Chondrocyte (in vitro differentiated cells): ENCODE measurements at places on chromosomes 6 and 20.

- no peak for DNase-seq
Measured at GRCh38 chr6:46044881-46045617, 29.4 kb upstream of the CLIC5 start.

GRCh38 chr6:28580475-28580874 lies 54.8 kb downstream of the GPX5 start:
- DNase-seq, result no peak

- DNase-seq, result no peak
Measured at GRCh38 chr20:19758133-19758500, at the start of gene RIN2. TSS of gene RIN2 (plus strand) at chr20:19758258. CDS start at chr20:19889602, 131,344 bp downstream.

- DNase-seq, result no peak
Measured at GRCh38 chr20:62123450-62124118, 1.3 kb downstream of the LSM14B start.

- no peak for DNase-seq
Measured at GRCh38 chr20:44800391-44801046, 9.8 kb downstream of the RIMS4 start.

GRCh38 chr20:60340232-60340631 lies 382.0 kb downstream of the CDH26 start:
- no peak for DNase-seq

DNA sequence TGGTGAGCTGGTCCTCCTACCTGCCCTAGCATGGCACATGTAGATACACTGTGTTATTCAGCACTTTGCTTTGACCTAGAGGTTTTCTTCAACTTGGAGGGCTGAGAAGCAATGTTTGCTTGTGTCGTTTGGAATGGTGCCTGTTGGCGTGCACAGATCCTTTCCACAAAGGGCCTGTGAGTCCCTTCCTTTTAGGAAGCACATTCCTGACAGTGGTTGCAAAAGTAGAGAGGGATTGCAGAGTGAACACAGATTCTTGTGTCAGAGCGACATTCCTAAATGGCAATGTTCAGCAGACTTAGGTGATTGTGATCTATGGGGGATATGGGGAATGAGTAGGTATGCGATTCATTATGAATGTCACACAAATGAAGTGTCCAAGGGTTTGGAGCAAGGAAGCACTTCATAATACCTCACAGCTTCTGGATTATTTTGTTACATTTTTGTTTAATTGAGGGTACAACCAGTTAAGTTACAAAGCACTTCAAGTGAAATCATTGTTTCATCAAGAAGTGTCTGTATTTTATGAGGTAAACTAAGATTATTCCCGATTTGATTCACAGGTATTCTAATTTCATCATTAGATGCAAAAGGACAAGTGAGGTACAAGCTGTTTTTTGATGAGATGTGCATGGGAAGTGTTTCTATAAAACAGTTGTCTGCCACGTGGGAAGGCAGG lies 713 bp upstream of the RNF144B start:
- no peak for DNase-seq

DNA sequence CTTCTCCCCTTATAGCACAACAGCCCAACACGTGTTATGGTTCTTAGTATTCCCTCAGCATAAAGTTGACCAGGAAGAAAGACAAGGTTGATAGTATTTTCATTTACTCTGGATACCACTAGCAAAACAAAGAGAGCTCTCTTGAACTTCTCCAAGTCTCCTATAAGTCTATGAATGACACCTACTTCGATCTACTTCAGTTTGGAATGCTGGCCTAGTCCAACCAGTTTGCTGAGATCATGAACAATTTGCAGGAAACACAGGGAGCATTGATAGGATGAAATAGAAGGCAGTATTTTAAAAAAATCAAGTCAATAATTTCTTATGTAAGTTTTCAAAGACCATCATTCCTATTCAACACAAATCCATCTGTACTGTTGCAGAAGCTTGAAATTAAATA lies 93.6 kb downstream of the GJA10 start:
- DNase-seq, result no peak

DNA sequence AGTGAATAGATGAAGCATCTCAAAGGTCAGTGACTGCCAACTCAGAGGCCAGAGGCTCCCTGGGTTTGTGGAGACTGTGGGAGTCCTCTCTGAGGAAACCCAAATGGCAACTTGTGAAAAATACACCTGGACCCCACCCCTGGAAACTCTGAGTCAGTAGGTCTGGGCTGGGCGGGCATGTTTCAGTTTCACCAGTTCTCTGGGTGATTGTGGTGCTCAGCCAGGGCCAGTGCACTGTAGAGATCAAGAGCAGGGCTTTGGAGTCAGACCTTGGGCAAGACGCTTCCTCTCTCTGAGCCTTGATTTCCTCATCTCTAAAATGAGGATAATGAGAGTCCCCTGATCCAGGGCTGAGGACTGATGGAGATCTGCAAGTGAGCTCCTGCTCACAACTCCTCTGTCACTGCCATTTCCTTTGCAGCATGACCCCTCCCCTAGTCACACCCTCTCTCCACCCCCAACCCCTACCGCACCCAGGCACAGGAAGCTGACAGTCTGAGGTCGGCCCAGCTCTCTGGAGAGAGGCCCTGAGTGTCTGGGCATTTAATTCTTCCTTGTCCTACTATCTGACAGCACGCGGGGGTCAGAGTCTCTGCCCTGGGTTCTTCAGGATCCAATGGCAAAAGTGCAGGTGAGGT lies 5.1 kb downstream of the DEF6 start:
- no peak for DNase-seq

DNA sequence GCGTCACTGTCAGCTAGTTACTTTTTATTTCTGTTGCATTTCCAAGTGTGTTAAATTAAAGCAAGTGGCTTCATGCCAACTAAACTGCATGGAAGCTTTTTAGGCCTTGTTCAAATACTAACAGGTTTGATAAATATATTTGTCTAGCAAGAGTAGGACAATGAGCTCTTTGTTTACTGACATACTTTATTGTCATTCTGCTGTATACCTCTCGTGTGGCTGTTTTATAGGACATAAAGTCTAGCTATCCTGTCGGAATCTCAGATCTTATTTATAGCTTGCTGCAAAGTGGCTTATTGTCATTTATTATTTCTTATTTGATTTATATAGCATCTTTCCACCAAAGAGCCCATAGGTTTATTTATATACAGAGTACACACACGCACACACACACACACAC lies 711.1 kb downstream of the KIF16B start:
- DNase-seq, result no peak

GRCh38 chr20:56875052-56875659 lies 246.1 kb downstream of the TFAP2C start:
- DNase-seq, result no peak

DNA sequence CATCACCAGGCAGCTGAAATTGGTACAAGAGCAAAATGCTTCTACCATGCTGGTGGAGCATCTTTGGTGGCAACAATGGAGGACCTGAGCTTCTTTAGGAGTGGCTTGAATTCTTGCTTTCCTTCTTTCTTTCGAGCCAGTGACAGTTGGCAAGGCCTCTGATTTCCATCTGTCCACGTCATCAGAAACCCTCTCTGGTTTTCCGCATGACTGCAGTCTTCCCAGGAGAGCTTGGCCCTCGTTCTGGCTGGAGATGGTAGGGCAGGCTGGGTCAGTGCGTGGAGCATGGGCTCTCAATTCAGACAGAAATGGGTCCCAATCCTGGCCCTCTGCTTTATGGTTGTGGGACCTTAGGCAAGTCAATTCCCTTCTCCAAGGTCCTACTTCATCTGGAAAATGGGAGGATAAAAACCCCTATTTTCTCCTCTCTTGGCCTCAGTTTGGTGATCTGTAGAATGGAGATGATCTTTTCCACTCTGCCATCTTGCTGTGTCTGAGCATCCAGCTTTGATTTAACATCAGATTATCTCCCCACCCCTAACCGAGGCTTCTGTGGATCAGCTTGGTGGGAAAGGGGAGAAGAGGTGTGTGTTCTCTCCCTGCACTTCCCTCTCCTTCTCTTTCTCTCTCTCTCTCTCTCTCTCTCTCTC lies 3.6 kb upstream of the BPIFB1 start:
- DNase-seq, result no peak

DNA sequence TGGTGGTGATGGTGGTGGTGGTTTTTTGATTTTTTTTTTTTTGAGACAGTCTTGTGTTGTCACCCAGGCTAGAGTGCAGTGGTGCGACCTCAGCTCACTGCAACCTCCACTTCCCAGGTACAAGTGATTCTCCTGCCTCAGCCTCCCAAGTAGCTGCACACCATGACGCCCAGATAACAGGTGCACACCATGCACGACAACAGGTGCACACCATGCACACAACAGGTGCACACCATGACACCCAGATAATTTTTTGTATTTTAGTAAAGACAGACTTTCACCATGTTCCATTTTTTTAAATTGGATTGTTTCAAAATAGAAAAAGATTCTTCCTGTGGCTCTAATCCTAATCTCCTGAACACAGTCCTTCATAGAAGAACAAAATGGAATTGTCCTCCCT lies 257.9 kb downstream of the ALDH8A1 start:
- DNase-seq, result no peak

- no peak for DNase-seq
Measured at GRCh38 chr20:35398660-35399144, 13.1 kb downstream of the UQCC1 start.

DNA sequence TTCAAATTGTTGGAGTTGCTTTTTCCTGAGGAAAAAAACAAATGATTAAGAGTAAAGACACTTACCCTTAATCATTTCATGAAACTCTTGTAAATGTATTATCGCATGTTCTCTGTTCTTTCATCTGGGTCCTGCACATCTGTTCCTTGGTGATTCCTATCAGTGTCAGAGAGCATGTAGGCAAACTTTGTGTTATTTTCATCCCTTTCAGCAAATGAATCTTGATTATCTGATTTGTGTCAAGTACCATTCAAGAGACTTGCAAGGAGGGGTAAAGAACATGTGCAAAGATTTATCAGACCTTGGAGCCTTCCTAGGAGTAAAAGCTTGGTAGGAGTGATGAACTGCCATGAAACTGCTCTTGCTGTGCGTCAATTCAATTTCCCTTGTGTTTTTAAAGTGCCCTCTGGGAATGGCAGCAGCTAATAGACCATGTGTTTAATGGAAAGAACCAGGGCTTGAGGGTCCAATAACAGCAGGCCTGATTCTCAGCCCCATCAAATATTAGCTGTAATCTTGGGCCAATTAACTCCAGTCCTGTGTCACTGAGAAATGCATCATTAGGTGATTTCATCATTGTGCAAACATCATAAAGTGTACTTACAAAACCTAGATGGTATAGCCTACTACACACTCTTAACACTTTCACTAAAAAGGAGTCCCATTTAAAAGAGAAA lies 118.9 kb upstream of the CEP85L start:
- DNase-seq, result no peak

- DNase-seq, result no peak
Measured at GRCh38 chr6:100266494-100267401, 198.0 kb downstream of the SIM1 start.

- no peak for DNase-seq
Measured at GRCh38 chr20:38450412-38450975, 15.4 kb upstream of the SNHG17 start.

- DNase-seq, result no peak
Measured at GRCh38 chr20:33680686-33681085, 5.5 kb downstream of the E2F1 start.

DNA sequence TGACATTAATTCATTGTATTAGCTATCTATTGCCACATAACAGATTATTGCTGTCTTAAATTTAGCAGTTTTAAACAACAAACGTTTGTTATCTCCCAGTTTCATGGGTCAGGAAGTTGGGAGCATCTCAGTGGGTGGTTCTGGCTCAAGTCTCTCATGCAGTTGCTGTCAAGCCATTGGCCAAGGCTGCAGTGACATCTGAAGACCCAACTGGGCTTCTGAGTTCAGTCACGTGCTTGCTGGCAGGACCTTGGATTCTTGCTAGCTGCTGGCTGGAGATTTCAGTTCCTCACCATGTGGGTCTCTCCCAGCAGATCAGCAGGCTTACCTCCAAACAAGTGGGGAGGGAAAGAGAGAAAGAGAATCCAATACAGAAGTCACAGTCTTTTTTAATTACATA lies 152.6 kb upstream of the EXOC2 start:
- DNase-seq, result no peak

DNA sequence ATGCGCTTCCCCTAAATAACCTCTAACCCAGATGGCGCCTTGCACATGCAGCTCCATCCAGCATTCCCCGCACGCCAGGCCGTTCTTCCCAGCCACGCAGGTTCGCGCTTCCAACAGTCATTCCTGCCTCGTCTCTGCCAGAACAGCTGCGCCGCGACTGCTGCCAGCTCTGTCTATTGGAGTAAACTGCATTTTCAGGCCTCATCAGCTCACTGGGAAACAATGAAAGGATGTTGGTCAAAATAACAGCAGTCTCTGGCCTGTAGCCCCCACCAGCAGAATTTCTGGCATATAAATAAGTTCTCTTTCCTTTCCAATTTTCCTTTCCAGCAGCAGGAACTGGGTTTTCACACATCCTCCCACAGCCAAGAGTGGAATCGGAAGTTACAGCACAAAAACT lies 14.6 kb downstream of the NRSN1 start:
- no peak for DNase-seq

GRCh38 chr20:14401479-14402138 lies 64.2 kb upstream of the FLRT3 start:
- no peak for DNase-seq

DNA sequence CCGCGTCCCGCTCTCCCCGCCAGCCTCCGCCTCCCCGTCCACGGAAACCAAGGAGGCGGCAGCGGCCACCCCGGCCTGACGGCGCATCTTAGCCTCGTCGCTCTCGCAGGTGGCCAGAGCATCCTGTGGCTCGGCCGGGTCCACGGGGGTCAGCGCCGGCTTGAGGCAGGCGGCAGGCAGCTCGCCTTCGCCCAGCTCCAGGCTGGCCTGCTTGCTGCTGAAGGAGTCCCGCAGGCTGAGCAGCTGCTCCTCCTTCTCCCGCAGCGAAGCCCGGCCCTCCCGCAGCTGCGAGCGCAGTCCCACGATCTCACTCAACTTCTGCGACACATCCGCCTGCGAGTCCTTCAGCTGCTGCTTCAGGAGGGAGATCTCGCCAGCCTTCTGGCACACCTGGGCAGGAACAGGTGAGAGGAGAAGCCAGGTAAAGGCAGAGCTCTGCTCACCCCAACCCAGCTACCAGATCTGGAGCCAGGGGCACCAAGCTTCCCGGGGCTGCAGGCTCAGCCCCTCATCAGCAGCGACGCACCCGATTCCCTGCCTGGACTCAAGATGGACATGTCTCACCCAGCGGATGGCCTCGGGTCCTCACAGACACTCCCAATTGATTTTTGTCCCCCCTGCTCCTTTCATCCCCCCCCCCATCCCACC lies 5.2 kb upstream of the FASTKD5 start:
- no peak for DNase-seq

- no peak for DNase-seq
Measured at GRCh38 chr6:37536491-37537190, 36.9 kb upstream of the CCDC167 start.

- no peak for DNase-seq
Measured at GRCh38 chr6:24683297-24684296, 16.7 kb downstream of the ACOT13 start.

- no peak for DNase-seq
Measured at GRCh38 chr6:8219352-8219943, 117.1 kb upstream of the EEF1E1 start.

DNA sequence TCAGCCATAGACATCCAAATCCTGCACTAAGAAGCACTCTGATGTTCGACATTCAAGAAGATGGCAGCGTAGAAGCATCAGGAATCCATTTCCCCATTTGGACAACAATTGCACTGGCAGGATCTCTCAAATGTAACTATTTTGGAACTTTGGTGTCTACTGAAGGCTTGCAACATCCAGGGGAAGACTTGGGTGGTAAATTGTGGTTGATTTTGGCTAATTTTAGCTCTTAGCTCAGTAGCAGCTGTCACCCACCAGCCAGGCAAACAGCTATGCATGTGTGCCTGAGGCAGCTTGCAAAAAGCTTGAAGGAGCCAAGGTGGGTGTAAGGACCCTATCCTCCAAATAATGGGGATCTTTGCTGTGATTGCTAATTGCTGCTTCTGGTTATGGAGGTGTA lies 35.1 kb upstream of the PPP1R3G start:
- no peak for DNase-seq
